ENCODE measurements at places on chromosomes 13 and 19. TPM values are rescaled to one million over a fixed set of nuclear protein-coding genes. Genes with fewer than 3 reads are reported as not detected.

The MBNL2 gene
- 70.5 TPM for total RNA-seq

The MAP4K1 gene
- 17.7 TPM for total RNA-seq

The HIF3A gene
- total RNA-seq, result 40.4 TPM

DNA sequence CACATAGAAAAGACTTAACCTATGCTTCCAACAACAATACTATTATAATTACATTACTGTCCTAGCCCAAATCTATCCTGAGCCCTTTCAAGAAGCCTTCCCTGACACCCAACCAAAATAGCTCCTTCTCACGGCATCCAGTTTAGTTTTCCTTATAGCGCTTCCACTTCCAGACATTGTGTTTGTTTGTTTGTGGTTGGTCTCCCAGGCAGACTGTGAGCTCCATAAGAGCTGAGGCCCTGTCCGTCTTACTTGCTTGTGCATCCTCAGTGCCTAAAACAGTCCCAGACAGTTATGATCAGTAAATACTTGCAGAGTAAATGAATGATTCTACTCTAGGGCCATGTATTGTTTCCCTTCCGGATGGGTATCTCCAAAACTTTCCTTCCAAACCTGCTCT is 68.1 kb upstream of the STARD13 start:
- no peak for DNase-seq

DNA sequence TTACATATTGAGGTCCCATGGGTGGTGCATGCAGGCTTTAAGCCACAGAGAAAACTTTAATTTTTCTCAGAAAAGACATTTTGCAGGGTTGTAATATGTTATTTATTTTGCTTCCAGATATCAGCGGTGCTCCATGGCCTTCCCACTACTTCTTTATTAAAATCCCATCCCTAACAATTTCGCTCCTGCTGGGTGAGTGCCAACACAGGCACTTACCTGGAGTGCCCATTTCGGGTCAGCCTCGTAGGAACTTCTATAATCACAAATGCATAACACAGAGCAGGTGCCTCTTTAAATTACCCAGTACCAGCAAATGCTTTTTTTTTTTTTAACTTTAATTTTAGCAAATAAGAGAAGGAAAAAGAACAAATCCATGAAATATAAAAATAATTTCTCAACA is 86.4 kb downstream of the EFNB2 start:
- DNase-seq, result no peak

Measured in kidney (tissue), 22 donors.